ENCODE measurements at places on chromosomes 11 and 22.

DNA sequence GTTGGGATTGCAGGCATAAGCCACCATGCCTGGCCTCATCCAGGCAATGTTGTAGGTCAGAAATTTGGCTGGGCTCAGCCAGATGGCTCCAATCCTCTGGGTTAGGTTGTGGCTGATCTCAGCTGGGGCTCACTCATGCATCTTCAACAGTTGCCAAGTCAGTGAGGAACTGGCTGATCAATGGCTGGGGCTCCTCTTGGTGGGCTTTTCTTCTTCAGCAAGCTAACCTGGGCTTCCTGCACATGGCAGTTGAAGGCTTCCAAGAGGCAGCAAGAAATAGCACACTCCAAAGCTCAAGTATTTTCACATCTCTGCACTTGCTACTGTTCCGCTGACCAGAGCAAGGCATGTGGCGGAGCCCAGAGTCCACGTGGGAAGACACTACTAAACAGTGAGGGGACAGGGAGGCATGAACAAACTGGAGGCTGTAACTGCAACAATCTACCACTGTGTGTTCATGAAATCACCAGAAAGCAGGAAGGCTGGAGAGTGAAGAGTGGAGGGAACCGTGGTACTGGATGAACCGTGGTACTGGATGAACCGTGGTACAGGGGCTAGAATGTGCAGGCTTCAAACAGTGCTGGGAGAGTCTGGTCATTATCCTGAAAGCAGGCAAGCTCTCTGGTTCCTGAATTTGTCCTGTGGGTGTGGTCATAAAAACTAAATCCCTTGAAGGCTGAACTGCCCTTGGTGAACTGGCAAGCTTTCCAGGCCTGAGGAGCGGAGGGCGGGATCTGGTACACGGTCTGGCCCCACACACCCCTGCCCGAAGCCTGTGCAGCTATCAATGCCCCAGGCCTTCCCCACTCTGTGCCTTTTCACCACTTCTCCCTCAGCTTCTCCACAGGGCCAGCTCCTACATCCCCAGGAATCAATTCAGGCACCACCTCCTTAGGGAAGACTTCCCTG lies 20.2 kb downstream of the CHST1 start:
- no peak for DNase-seq

DNA sequence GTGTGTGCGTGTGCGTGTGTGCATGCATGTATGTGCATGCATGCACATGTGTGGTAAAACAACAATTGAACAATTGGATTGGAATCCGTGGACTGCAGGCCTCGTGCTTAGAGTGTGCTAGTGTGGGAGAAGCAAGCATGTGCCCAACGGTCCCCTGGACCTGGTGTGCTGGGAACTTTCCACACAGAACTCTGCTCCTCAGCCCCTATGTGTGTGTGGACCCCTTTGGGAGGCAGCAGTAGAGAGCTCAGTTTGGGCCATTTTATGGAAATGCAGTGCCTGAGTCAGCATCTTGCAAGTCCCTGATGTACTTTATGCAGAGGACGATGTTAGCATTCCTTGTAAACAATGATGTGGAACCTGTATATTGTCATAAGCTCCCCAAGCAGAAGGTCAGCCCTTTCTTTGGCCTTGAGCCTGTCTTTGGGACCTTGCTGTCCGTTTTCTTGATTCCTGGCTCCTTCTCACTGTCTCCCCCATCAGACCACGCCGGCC lies 167.3 kb downstream of the TBC1D22A start:
- no peak for DNase-seq

DNA sequence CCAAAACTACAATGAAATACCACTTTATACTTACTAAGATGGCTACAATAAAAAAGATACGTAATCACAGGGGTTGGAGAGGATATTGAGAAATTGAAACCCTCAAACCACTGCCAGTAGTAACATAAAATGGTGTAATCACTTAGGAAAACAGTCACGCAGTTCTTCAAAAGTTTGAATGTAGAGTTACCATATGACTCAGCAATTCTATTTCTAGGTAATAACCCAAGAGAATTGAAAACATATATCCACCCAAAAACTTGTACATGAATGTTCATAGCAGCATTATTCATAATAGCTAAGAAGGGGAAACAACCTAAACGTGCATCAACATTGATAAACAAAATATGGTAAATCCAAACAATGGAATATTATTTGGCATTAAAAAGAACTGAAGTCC lies 24.4 kb upstream of the PSMA1 start:
- peak; percentile 29 for DNase-seq

DNA sequence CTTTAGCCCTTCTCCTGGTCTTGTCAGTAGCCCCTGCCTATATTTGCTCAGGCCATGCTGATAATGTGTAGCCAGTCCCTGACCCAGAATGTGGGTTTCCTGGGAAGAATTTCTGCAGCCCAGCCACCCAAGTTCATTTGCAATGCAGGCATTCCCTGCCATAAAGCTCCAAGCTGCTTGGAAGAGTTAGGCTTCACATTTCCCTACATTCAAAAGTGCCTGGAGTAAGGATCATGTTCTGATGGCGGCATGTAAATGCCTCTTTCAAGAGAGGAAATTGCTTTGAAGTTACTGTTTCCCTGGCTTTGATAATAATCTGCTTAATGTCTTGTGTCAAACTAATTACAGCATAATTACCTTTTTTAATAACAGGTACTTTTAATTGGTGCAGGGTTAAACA lies 266.1 kb downstream of the MIAT start:
- no peak for DNase-seq

- no peak for DNase-seq
These were observed 87.7 kb downstream of the CSNK2A3 start for GRCh38 chr11:11265320-11265719.

DNA sequence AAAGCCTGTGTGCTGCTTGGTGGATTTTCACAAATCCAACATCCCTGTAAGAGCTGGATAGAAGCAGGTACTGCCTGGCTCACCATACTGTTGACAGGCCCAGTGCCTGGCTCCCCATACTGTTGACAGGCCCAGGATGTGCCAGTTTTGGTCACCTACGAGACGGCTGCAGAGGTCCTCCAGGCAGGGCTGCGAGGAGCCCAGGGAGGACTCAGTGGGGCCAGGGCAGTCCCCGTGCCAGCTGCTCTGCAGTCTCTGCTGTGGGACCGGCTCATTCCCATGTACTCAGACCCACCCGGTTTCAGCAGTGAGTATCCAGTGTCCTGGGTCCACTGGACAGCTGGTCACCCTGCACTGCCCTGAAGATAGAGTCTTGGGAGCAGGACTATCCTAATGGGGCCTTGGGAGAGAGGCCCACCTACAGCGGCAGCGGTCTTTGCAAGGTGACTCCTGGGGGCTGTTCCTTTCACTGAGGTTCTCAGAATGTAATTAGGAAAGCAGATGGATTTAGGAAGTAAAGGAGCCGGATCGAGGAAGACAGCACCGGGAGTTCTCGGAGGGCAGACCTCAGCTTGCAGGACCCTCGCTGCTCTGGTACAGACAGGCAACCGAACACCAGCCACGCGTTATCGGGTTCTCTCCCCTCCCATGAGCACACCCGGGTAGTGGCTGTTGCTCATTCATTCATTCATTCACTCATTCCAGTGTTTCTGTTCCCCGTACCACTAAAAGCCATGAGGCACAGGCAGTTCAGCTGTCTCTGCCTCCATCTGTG lies 106.1 kb downstream of the CTTN start:
- no peak for DNase-seq

DNA sequence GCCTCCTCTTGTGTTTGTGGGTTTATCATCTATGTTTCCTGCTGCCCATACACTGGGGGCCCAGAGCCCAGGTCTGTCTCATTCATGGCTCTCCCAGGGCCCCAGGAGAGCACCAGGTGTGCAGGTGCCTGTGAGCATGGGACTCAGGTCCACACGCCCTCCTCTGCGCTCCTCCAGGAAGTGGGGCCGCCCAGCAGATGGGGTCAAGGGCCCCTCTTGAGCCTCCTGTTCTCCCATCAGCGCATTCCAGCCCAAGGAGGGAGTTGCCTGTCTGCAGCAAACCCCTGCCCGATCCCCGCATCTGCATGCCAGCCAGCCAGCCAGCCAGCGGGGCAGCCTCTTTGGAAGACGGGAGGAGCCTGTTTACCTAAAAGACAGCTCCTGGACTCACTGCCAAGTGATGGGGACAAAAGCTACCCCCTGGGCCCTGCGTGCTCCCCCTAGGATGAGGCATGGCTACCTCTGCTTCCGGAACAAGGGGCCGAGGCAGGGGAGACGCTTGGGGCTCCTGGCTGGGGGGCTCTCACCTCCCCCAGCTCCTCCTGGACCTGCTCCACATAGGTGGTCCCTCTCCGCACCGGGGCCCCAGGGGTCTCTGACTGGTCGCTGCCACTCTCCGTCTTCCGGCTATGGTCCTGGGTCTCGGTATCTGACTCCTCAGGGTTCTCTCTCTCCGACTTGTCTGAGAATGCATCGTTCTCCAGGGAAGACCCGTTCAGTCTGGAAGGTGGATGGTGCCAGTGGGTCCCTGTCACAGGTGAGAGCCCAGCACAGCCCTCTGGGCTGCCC lies 49.7 kb upstream of the CARS1 start:
- no peak for DNase-seq

DNA sequence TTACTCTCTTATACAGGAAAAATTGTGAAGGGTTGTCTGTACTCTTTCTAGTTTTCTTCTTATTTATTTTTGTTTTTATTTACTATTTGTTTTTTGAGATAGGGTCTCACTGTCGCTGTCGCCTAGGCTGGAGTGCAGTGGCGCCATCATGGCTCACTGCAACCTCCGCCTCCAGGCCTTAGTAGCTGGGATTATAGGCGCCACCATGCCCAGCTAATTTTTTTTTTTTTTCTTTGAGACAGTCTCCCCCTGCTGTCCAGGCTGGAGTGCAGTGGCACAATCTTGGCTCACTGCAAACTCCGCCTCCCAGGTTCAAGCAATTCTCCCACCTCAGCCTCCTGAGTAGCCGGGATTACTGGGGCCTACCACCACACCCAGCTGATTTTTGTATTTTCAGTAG lies 18.4 kb downstream of the CUL5 start:
- DNase-seq, result no peak

- DNase-seq, result peak; percentile 97
These were observed 65.1 kb downstream of the ETS1 start for GRCh38 chr11:128522055-128522942.
